ENCODE measurements at places on chromosomes 3 and 15. TPM values are rescaled to one million over a fixed set of nuclear protein-coding genes. Genes with fewer than 3 reads are reported as not detected.

GRCh38 chr3:118267588-118267987 lies 767.1 kb downstream of the IGSF11 start:
- no peak for DNase-seq

FOXB1 gene
- not detected for total RNA-seq

GRCh38 chr15:70561885-70562284 lies 201.5 kb downstream of the UACA start:
- DNase-seq, result no peak

GRCh38 chr15:67322481-67322880 lies 67.9 kb downstream of the IQCH start:
- no peak for DNase-seq

C15orf62 gene
- not detected for total RNA-seq

DNA sequence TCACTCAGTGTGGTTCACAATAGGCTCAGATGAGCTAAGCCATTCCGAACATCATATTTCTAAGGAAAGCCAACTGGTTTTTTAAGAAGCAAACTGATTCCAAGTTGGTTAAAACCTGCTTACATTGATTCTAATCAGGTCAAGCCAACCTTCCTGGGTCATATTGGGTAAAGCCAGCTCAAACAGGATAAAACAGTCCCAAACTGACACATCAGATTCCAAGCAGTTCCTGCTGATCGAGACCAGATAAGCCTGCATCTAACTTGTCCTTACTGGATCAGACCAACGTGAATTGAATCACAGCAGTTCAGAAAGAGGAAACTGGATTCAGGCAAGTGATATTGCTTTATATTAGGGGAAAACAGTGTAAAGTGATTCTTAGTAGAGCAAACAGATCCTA lies 18.6 kb upstream of the THSD4 start:
- no peak for DNase-seq

- DNase-seq, result no peak
Measured at GRCh38 chr3:128503164-128503651, 10.2 kb upstream of the GATA2 start.

DNA sequence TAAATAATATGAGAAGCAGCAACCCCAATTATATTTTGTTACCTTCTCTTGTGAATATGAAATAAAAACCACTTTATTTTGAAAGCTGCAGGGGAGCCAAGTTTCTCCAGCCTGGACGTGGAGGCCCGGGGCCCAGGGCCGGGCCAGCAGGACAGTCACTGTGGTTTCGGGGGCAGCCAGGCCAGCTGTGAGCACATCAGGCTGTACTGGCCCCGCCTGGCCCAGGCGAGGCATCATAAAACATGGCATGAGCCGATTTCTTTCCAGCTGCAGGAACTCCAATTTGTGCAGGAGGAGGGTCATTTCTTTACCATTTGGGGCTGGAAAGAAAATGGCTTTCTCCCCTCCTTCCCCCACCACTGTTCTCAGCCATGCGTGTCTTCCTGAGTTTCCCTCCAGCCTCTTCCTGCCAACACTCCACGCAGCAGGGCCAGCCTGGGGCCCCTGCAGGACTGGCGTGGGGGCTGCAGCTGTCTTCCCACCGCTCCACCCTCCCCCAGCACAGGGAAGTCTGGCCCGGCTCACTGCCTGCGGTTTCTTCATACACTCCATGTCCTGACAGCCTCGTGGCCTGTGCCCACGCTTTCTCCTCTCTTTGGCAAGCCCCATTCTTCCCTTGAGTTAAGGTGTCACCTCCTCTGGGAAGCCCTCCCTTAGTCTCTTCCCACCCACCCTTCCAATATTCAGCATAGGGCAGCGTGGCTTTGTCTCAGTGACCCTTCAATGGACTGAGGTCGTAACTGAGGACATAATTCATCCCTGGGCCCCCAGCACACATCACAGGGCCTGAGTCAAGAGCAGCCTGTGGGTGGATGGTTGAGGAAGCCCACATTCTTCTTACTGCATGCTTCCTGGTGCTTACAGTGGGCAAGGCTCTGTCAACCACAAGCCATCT lies 135.8 kb downstream of the CHSY1 start:
- DNase-seq, result peak; percentile 72

PARP15 gene
- total RNA-seq, result 0.52 TPM

GRCh38 chr3:124512881-124513609 lies 217.2 kb upstream of the UMPS start:
- no peak for DNase-seq

GRCh38 chr3:167843886-167844285 lies 108.4 kb downstream of the SERPINI1 start:
- DNase-seq, result no peak

DNA sequence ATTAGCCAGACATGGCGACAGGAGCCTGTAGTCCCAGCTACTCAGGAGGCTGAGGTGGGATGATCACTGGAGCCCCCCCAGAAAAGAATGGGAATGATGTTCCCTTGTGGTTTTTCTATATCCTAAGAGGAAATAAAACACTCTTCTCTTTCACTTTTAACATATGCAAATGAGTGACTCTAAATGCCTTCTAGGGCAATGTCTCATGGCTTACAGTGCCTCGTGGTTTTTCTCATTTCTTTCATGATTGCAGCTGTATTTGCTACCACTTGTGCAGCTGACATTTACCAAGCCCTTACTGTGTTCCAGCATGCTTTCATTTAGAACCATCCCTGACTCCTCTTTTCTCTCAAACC lies 26.4 kb downstream of the STOML1 start:
- DNase-seq, result no peak

FBN1 gene
- 27.6 TPM for total RNA-seq

GRCh38 chr15:63858881-63859280 lies 25.1 kb upstream of the HERC1 start:
- DNase-seq, result no peak

DNA sequence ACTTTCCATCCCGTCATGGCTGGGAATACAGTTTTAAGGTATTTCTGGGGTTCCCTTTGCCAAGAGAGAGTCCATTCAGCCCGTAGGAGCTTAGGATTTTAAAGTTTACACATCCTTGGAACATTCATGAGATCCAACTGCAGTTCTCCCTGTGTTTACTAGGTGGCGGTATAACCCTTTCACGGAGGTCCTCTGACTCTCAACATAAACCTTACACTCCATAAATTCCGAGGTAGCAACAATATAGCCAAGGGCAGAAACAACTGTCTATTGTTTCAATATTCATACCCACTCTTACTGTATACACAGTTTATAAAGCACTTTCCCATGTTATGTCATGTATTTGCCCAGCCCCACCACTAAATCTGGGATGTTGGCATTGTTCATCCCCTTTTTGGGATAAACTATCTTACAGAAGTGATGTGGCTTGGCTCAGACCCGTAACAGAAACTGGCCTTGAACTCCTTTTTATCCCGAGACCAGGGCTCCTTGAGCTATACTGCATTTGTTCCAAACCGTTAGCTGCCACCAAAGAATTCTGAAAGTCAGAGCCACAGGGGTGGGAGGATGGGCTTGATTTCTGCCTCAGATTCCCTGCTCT lies 69.2 kb upstream of the COL6A5 start:
- no peak for DNase-seq

- no peak for DNase-seq
Measured at GRCh38 chr3:194925614-194926013, 239.9 kb downstream of the FAM43A start.

DNA sequence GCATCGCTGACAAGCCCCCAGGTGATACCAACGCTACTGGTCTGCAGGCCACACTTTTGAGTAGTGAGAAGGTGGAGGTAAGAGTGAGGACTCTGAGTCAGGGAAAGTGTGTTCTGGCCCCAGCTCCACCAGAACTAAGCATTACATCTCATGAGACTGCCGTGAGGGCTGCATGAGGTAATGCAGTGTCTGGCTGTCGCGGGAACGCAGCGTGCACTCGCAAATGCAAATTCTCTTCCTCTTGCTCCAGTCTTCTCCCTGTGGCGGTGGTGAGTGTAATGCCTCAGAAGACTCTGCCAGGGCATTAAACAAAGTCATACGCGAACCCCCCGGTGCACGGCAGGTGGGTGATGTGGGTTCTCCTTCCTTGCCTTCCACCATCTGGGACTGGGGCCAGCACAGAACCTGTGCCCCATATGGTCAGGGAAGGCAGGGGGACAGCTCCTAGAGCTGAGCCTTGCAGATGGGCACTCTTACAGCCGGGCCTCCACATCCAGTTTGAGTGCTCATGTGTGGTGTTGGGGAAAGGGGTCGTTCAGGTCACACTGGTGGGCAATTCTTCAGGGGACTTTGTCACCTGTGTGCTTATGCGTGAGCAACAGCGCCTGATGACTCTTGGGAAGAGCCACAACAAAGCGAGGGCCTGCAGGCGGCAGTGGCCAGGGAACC lies 175.8 kb downstream of the XXYLT1 start:
- peak; percentile 18 for DNase-seq

- DNase-seq, result no peak
Measured at GRCh38 chr3:145266368-145266767, 894.6 kb downstream of the PLOD2 start.

HRH1 gene
- total RNA-seq, result 1.4 TPM

TPRG1 gene
- 2.7 TPM for total RNA-seq

GRCh38 chr3:117955196-117955595 lies 1079.5 kb downstream of the IGSF11 start:
- DNase-seq, result no peak

- DNase-seq, result no peak
Measured at GRCh38 chr15:99823346-99823745, 90.1 kb upstream of the LYSMD4 start.

PRR23E gene
- total RNA-seq, result not detected

DNA sequence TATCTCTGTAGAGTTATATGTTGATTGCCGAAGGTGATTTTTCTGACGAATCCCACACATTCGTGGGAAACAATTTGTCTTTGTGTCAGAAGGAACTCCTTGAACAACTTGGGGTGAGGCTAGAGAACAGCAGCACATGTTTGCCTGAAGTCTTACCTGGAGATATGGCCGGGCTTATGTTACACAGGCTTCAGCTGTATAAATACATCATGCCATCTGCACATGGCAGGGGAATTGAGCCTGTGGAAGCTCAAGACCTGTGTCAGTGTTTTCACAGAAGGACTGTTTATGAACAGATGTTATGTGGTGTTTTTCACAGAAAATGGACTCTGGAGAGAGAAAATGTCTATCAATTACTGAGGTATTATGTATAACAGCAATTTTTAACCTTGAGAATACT lies 203.6 kb upstream of the MDFIC2 start:
- DNase-seq, result no peak

GRCh38 chr3:39474126-39474515 lies 6.6 kb downstream of the MOBP start:
- no peak for DNase-seq

DNA sequence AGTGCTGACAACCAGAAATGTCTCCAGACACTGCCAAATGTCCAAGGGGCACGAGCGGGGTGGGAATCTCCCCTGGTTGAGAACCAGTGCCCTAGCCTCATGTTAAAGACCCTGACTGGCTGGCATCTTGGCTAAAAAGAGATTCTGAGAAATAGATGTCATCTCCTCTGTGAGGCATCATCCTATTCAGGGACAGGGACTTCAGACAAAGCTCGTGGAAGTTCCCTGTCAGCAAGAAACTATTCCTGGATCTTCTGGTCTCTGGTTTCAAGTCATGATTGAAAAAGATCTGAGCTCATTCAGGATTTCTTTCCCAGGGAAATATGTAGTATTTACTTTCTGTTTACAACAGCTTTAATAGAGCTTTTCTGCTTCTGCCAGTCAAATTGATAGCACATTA lies 10.8 kb downstream of the WDR5B start:
- DNase-seq, result no peak
